AG04449 (cell line): ENCODE measurements at places on chromosomes 1 and 21.

DNA sequence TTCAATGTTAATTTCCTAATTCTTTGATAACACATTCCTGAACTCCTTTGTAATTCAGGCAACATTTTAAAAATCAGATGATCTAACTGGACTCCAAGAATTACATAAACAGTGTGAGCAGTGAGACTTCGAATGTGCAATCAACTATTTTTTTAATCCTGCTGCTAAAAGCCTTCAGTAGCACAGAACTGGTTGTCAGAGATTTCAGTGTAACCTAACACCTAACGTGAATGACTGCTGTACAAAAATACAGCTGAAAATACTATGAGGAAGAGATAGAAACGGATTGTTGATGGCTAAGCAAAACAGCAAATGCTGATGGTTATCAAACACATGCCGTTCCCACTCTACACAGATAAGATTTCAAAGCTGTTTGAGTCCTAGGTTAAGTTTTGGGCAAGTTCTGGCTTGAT, 46.1 kb downstream of the APP start:
- DNase-seq = no peak

- no peak for DNase-seq
These were observed 21.6 kb upstream of the GPR137B start for GRCh38 chr1:236120721-236121153.

DNA sequence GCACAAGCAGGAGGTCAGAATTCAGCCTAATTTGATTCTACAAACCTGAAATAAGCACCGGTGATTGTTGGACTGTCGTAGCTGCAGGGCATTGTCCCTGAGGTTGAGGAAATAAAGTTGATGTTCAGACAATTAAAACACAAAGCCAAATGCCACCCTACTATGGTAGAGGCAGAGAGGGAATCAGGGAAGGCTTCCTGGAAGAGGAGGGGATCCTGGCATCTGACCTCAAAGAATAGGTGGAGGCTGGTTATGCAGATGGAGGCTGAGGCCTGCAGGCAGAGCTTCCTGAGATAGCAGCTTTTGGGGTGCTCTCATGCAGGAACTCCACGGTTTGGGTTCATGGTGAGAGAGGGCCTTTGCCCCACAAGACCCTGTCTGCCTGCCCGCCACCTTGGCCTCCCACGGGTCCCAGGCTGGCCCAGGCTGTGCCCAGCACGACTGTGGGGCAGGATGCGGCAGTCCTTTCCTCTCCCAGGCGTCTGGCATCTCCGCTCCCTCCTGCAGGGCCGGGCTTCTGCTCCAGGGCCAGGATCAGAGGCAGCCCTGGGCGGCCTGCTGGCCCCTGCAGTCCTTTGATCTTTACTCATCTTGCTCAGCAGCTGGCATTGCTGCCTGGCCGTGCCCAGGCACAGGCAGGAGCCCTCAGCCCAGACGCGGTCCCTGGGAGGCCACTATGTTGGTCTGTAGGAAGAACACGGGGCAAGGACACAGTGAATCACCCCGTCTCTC, 134.1 kb upstream of the VAMP3 start:
- DNase-seq = no peak

DNA sequence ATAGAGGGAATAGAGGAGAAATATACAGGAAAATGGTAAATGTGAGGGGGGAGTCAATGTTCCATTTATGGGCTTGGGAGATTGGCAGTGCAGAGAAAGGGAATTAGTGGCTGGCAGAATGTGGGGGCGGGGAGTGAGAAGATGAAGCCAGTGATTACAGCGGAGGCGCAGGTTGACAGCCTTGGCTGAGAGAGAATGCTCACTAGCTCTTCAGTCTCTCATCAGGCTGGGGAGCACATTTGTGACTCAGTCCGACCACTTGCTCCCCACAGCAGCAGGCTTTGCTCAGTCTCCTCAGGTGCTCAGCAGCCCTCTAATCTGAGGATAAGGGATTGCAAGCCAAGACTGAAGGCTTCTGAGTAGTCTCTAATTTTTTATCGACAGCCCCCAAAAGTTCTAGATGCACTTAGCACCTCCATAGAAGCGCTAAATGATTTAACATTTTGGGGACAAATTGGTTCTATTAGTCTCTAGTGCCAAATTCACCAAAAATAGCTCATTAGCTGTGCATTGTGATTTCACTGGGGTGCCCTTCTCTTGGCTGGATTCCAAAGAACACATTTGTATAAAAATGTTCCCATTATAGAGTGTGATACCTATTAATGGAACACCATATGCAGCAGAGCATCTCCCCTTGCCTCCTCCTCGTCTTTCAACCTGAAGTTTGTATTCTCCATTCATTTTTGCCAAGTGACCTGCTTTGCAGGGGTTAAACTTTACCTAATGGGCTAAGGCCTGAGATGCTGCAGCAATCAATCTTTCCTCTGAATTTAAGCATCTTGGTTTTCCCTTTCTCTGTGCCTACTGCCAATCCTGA, 191.8 kb downstream of the ZNF326 start:
- no peak for DNase-seq

- no peak for DNase-seq
These were observed 92.7 kb downstream of the SNX7 start for GRCh38 chr1:98754176-98754575.

GRCh38 chr1:162736633-162737067, 53.9 kb upstream of the HSD17B7 start:
- DNase-seq = no peak

DNA sequence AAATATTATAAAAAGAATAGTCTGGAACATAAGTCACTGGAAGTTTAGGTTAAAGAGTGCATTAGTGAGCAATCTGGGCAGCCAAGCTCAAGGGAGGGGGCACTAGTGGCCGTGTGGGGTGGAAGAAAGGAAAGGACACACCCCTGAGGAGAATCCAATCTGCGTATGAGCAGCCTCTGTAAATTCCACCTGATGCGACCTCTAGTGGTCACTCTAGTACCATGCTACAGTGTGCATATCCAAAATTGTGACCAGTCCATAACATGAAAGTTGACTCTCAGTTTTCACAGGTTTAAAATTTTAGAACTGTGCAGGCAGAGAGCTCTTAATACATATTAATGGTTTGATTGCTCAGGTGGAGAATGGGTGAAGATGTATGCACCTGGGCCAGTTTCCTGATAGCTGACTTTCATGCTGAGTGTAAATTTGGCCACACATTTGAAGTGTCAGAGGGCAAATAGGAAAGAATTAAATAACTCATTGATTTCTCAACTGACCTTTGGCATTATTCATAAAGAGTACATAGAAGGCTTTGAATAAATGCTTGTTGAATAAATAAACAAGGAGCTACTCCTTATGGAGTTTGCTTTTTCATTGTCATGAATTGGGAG, 105.9 kb upstream of the C21orf91 start:
- DNase-seq = no peak
